ENCODE measurements at places on chromosomes 5 and 9.
A peak's percentile ranks its signal among the peaks of the same experiment; 100 is the strongest.

GRCh38 chr9:70412832-70413463 is 1.5 kb downstream of the KLF9 start:
- DNase-seq = peak; percentile 36

- no peak for DNase-seq
These were observed 90.4 kb upstream of the CHD1 start for GRCh38 chr5:99019254-99019653.

GRCh38 chr9:20603524-20604268 is 18.6 kb downstream of the MLLT3 start:
- no peak for DNase-seq

DNA sequence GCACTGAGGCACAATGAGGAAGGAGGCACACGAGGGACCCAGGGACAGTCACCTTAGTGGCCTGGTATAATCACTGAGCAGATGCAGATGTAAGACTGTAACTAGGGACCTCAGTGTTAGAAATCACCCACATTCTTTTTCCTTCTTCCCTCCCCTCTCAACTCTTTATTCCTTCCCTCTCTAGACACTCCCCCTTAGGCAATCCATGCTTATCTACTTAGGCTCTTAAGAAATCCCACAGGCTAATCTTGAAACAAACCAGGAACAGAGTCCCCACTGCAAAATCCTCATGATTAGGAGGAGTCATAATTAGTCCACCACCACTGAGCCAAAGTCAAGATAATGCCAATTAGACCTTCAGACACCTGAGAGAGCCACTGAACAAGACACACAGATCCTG is 84.7 kb downstream of the ELAVL2 start:
- no peak for DNase-seq

DNA sequence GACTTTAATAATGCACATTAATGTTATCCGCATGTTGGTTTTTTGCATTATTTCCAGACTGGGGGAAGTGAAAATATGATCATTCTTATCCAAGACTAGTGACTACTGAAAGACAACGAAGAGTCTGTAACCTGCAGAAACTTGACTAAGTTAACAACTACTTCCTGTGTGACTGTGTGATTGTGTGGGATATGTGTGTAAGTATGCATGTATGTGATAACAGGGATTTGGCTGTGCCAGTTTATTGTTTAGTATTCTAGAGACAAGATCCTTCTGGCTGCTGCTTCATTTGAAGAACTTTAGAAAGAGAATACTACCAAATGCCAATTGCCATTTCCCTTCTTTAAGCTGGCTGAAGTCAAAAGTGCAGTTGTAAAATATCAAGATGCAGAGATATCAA is 375.7 kb upstream of the PRR16 start:
- DNase-seq = no peak

DNA sequence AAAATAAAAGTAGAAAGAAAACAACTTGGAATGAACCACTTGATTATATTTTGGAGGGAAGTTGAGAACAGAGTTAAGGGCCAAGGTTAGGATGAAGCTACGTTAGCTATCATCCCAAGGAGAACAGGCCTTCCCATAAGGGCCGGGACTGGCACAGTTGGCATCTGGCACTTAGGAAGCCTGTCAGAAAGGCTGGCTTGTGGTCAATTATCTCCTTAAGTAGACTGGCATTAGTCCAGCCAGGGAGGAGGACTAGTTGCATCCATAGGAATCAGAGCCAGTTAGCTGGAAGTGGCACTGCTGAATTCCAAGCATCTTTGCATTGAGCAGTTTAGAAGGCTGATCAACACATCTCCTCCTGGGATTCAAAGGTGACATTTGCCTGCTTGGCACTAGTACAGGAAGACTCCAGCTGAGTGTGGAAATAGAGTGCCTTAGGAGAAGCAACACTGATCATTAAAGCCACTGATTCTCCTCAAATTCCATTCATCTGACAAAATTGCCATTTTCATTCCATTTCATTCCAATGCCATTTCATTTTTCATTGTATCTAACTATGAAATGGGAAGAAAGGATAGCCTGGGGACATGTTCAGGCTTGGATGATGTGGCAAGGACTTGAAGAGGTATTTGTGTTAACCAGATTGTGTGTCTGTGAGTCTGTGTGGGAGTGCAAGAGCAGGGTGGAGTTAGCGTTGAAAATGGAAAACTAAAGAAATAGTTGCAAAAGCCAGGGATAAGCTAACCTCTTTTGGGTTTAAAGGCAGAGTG is 5.5 kb downstream of the FOXB2 start:
- DNase-seq = peak; percentile 10
